Stimulated activated CD4-positive, alpha-beta T cell treated with anti-CD3 and anti-CD28 coated beads, Interleukin-4, amount 100 ng/mL, for 24 hours (primary cell): ENCODE measurements at places on chromosomes 7 and 10.
A peak's percentile ranks its signal among the peaks of the same experiment; 100 is the strongest.

DNA sequence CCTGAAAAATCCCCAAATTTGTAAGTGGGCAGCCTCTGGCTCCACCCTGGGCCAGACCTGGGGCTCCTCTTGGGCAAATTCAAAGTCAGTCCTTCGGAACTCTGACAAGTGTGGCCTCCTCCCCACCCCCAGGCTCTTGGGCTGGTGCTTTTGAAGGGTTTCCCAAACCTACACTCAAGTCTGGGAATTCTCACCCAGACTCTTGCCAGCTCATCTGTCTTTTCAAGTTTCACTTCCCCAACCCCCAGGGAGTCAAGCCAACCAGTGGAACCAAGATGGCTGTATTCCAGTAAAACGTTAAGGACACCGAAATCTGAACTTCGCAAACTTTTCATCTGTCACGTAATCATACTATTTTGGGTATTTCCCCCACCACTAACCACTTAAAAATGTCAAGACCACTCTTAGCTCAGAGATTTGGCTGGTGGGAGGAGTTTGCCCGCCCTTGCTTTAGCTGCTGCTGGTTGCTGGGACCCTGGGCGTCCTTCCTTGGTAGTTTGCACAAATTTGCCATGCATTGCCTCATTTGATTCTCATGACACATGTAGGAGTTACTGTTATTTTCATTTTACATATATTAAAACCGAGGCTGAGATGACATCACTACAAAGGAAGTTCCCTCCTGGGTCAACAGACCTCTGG lies 1.7 kb upstream of the MYO1G start:
- peak; percentile 87 for DNase-seq

GRCh38 chr10:114379631-114380041 lies 24.7 kb downstream of the AFAP1L2 start:
- no peak for DNase-seq

DNA sequence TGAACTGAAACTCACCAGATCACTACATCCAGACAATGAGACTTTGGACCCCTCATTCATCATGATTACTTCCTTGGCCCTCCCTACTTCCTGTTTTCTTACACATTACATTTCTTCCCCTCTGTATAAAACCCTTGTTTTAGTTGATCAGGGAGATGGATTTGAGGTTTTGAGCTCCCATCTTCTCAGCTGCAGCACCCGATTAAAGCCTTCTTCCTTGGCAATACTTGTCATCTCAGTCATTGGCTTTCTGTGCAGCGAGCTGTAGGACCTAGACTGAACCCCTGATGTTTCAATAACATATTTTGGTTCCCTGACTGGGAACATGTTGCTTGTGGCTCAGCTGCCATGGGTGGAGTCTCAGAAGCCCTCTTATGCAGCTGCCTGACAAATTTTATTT lies 33.1 kb downstream of the NOLC1 start:
- no peak for DNase-seq

DNA sequence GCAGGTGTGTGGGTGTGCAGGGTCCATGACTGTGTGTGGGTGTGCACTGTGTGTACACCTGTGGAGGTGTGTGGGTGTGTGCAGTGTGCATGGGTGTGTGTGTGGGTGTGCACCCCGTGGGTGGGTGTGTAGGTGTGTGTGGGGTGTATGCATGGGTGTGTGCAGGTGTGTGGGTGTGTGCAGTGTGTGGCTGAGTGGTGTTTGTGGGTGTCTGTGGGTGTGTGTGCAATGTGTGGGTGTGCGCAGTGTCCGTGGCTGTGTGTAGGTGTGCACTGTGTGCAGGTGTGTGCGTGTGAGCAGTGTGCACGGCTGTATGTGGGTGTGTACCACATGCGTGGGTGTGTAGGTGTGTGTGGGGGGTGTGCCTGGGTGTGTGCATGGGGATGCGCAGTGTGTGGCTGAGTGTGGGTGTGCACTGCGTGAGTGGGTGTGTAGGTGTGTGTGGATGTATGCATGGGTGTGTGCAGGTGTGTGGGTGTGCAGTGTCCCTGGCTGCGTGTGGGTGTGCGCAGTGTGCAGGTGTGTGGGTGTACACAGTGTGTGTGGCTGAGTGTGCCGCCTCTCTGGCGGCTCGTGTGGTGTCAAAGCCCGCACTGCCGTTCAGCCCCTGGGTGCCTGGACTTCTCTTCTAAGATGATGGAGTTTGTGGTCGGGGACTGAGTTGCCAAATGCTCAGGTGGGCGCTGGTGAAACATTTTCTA lies 208.3 kb downstream of the DNAJB6 start:
- no peak for DNase-seq

GRCh38 chr10:117470733-117471132 lies 71.8 kb upstream of the EMX2 start:
- DNase-seq, result no peak

DNA sequence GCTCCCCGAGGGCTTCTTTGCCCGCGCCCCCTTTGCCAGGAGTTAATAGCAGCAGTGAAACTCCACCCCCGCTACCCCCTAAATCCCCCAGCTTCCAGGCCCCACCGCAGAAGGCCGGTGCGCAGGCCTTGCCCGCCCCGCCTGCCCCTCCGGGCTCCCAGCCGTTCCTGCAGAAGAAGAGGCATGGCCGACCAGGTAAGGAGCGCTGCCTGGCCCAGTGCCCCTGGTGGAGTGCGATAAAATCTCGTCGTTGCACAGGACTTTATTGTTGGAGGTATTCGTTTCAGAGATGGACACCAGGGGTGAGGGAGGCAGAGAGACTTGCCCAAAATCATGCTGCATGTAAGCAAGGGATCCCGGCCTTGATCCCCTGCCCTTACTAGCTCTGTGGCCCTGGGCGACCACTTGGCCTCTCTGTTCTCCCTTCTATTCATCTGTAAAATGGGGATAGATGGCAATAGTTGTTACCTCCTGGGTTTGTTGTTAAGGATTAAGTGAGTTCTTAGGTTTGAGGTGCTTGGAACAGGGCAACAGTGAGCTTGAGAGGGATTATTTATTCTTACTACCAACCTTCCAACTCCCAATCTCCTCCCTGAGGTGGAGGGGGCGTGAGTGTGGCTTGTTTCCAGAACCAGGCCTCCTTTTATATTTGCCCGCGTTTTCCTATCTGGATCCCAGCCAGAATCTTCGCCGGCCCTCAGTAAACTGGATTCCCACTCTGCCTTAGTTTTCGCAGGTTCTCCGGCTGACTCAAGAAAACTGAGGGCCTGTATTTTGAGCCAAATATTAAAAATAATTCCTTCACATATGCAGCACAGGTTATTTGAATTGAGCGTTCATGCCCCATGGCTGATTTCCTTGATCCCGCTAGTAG lies 78.3 kb downstream of the WIPF3 start:
- no peak for DNase-seq

- peak; percentile 84 for DNase-seq
Observed at GRCh38 chr10:131885391-131886165, 15.2 kb upstream of the PPP2R2D start.

DNA sequence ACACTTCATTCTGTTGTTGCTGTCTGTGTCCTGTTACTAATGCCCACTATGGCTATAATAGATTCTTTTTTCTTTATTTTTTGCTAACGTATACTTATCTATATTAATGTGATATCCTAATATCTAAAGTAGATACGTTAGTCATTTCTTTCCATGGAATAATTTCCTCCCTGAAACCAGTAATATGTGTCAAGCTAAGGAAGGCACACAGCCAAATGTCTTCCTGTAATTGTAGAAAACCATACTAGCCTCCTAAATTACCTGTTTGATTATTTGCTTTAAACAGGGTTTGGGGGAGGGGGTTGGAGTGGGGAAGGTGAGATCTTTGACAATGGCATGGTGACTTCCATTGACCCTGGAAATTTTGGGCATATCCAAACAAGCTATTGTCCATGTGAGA lies 56.4 kb downstream of the THNSL1 start:
- no peak for DNase-seq

DNA sequence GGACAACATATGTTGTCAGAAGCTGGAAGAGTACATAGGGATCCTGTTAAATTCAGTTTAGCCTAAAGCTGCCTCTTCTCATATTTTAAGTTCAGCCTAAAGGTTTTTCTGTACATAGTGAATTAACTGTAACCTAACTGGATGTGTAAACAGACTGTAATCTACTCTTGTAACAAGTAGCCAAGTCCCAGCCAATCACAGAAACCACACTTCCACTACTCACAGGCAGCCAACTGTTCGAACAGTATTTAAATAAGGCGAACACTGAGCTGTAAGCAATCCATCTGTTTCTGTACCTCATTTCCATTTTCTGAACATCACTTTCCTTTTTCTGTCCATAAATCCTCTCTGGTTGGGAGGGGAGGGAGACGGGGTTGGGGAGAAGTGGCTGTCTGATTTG lies 15.0 kb upstream of the STN1 start:
- no peak for DNase-seq

DNA sequence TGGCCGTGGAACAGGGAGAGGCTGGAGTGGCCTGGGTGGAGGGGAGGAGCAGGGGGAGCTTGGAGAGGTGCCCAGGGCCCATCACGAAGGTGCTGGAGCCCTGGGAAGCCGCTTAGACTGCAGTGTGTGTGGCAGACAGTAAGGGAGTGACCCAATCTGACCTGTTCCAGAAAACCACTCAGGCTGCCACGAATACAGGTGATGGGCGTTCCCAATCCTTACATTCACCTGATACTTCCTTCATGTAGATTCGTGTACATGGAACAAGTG lies 161.7 kb downstream of the SVIL start:
- DNase-seq, result no peak

DNA sequence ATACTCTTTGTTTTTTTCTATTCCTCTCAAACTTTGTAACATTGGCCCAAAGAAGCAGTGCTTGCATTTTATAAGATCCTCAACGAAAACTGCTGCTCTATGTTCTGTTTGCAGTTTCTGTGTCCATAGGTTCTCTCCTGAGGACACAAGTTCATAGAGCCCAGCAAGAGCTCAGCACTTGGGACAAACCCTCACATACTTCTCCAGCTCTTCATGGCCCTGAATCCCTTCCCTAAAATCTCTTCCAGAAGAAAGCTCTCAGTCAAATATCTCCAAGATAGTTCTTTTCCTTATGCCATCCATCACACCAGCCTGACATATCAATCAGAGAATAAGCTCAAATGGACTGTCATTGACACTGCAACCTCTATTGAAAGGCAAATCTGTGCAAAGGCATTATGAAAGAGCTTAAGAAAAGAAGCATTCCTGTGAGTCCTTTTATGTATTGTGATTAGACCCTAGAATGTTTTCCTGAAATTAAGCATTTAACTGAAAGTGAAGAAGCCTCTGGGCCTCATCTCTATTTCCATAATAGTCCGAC lies 405.5 kb downstream of the ANKRD7 start:
- no peak for DNase-seq

DNA sequence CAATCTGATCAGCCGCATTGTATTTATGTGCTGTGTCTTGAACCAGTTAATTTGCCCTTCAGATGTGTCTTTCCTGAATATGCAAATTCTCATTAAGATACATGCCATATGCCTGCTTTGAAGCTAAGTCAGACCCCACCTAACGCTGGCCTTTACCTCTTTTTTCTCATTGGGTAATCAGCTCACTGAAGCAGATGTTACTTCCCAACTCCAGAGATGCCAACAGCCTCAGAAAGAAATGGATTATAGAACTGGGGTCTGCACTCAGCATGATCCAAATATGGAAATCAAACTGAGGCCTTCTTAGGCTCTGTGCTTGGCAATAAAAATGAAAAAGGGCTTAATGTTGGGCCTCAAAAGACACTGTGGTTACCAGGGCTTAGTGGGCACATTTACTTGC lies 113.9 kb downstream of the FZD1 start:
- DNase-seq, result no peak

DNA sequence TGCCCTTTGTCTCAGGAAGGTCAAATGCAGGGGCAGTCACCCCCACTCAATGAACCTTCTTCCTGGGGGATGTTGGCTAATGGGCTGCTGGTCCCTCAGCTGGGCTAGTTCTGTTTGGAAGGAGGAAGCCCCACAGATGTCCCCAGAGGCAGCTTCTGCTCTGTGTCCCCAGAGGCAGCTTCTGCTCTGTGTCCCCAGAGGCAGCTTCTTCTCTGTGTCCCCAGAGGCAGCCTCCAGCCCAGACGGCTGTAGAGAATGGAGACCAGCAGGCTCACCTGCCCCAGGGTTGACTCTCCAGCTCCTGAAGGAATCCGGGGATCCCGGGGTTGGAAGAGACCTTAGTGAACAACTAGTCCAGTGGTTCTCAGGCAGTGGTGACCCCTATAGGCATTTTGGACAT lies 62.5 kb upstream of the LEP start:
- no peak for DNase-seq

- no peak for DNase-seq
Observed at GRCh38 chr10:31103112-31103511, 71.4 kb upstream of the ZNF438 start.

DNA sequence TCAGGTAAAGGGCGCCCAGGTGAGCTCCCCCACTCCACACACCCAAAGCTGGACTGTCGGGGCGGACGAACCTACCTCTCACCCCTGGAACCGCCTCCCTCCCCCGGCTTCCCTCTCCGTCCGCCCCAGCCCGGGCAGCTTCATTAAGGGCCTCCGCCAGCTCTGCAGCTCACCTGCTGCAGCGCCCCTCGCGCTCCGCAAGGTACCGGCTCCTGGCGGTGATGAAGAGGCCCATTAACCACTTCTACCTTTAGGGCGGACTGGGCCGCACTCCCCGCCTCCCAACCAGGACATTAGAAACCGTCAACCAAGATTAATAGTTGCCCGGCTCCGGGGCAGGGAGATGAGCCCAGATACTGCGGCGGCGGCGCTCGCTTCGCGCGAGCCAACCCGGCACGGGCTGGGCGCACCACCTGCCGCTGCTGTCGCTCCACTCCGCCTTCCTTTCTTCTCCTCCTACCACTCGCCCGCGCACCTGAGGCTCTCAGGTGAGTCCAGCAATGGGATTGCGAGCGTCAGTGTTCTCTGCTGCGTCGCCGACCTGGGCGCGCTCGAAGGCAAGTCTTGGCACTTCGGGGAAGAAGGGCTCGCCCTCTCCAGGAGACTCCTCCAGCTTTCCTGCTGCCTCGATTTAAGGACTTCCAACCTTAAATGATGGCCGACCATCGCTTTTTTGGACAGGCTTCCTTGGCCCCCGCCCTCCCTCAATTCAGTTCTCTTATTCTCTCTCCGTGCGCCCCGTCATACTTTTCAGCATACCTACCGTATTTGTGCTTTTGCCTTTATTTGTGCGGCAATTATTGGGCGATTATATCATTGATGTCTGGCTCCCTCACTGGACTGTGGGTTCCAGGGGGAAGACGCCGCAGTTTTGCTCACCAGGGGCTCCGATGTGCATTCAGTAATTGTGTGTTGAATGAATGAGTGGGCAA lies 13.6 kb upstream of the KAZALD1 start:
- DNase-seq, result no peak

DNA sequence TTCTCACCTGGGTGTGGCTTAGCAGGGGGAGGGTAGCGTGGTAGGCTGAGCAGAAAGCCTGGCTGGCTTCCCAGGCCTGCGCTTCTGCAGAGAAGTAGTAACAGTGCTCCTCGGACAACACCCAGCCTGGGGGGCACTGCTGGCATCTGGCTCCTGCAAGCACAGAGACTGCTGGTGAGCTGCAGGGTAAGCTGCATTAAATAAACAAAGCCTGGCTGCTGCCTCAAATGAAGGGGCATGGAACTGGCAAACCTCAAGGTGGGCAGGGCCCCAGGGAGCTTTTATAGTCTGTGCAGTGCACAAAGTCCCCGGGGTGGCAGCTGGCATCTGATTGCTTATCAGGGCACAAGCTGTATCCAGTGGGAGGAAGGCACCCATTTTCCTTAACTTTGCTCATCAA lies 3.9 kb downstream of the KLRG2 start:
- no peak for DNase-seq

- no peak for DNase-seq
Observed at GRCh38 chr10:119736220-119736619, 10.4 kb downstream of the INPP5F start.
